ENCODE measurements at places on chromosomes 5 and 9.

- no peak for DNase-seq
Measured at GRCh38 chr5:174047472-174048099, 2.1 kb downstream of the NSG2 start.

- no peak for DNase-seq
Measured at GRCh38 chr9:130183133-130183762, 11.0 kb downstream of the NCS1 start.

DNA sequence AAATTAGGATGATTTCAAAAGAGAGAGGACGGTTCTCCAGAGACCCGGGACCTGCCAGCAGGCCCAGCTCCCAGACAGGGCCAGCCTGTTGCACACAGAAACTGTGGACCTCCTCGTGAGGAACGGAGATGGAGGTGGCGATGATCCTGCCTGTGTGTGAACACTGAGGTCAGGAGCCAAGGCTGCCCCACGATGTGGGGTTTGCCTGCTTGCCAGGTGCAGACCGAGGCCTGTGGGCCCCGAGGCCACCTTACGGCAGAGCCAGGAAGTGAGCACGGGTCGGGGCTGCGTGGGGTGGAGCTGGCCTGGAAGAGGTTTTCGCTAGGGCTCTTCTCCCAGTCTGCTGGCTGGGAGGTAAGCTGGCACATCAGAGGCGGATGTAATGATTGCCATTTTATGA, 4.3 kb downstream of the FAM163B start:
- no peak for DNase-seq

- DNase-seq, result no peak
Measured at GRCh38 chr9:108181441-108181840, 674.3 kb downstream of the ACTL7B start.

GRCh38 chr9:87527211-87527916, 29.7 kb downstream of the DAPK1 start:
- no peak for DNase-seq
